ENCODE measurements at places on chromosomes 5 and 9. TPM values are rescaled to one million over a fixed set of nuclear protein-coding genes. Genes with fewer than 3 reads are reported as not detected.

DNA sequence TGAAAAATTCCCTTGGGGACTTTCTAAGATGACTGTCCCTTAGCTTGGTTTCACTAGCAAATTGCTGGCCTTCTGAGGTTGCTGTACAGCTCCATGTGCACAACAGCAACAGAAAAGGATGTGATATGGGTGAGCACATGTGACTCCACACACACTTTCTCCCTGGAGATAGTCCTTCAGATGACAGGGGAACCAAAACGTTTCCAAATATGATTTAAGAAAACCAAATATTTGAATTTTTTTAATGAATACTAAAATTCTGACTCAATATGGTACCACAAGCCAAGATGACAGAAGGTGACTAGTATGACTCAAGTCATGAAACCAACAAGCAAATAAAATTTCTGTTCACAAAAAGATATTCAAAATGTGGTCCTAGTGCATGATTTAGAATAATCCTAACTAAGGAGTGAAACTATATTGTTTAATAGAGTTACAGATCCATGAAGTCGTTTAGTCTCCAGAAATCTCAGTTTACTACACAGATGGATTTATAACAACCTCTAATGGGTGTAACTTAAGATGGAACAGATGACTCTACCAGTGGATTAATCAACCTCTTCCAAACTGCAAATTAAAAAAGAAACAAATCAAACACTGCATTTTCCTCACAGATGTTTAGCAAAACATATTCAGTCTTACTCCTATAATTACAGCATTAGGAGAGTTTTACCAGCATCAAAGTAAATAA lies 144.8 kb upstream of the PIK3R1 start:
- no peak for DNase-seq

DNA sequence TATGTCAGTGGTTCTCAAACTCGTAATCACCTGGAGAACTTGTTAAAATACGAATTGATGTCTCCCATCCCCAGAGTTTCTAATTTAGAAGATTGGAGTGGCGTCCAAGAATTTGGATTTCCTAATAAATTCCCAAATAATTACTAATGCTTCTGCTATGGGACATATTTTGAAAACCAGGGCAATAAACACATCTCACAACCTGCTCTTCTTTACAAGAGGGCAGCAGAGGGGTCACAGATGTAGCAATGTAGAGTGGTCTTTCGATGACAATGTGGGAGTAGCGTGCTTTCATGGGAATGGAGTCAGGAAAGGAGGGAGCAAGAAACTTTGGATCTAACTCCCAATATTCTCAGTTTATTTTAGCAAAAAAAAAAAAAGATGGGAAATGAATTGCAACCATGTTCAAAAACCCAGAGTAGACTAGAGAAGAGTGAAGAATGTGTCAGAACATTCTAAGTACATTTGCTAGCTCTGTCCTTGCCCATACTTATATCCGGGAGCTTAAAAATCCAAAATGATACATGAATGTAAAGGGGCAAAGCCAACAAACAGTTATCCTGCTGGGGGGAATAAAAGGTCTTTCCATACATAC lies 33.8 kb upstream of the ALDH1A1 start:
- no peak for DNase-seq

PCDHGB5 gene
- total RNA-seq: 10.3 TPM

PCDHA2 gene
- not detected for total RNA-seq

DNA sequence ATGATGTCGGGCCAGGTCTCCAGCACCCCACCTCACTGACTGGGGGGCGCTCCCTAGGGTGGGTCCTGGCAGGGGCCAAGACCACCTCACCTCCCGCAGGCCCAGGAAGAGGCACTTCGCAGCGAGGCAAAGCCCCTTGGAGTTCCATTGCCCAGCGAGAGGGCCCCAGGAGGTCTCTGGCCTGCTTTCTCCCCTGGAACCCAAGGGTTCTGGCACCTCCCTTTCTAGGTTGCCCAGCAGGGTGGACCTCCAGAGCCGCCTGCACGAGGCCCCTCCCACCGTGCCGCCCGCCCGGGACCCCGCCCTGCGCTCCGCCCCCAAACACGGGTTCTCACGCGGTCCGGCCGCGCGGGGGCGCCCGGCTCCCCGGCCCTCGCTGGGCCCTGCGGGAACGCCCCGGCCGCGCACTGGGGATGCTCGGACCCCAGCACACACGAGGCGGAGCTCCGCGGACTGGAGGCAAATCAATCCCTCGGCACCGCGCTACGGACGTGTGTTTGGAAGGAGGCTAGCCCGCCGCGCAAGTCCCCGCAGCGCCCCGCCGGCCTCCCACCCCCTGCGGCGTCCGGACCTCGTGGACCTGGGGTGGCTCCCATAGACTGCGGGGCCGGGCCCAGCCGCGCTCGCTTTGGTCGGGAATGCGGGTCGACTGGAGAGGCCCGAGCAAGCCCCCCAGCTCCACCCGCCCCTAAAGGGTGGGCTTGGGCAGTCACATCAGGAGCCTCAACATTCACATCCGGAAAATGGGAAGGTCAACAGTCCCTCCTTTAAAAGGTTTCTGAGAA lies 99.5 kb upstream of the LMX1B start:
- peak; percentile 30 for DNase-seq

- DNase-seq: peak; percentile 51
Measured at GRCh38 chr9:81182431-81182830, 506.9 kb downstream of the TLE1 start.

DNA sequence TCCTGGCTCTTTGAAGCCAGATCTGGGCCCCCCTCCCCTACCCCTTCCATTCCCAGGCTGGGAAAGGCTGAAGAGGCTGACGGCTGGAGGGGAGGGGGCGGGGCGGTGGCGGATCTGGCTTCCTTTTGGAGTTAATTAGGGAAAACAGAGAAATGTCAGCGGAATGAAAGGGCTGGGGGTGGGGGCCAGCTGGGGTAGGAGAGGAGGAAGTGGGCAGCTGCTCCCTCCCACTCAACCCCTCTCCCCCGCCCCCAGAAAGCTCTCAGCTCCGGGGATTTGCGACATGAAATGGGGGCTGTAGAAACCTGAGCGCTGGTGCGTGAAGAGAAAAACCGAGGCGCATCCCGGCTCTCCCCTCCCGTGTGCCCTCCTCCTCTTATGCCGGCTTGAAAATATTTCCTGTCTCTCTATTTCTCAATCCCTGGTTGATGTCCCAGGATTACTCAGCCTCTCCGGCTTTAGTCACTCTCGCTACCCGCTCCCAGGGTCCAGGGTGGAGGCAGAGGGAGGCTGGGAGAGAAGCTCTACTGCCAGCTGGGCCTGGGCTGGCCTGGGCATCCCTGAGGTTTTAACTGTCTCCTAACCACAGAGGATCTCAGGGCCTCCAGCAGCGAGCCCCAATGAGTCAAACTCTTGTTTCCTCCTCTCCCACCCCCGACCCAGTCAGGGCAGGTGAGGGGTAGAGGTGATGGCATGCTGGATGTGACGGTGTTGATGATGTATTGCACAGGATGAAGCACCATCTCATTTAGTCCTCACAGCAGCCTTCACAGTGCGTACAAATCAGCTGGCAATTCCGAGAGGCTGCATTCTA lies 20.1 kb downstream of the PCDHGC5 start:
- peak; percentile 79 for DNase-seq

NR2F1-AS1 gene
- 24.1 TPM for total RNA-seq

- no peak for DNase-seq
Measured at GRCh38 chr5:77255617-77256016, 45.1 kb downstream of the PDE8B start.

- no peak for DNase-seq
Measured at GRCh38 chr9:109311286-109311685, 9.6 kb downstream of the EPB41L4B start.

- peak; percentile 56 for DNase-seq
Measured at GRCh38 chr9:110626101-110626829, 42.3 kb upstream of the MUSK start.

SOX30 gene
- total RNA-seq: not detected

DNA sequence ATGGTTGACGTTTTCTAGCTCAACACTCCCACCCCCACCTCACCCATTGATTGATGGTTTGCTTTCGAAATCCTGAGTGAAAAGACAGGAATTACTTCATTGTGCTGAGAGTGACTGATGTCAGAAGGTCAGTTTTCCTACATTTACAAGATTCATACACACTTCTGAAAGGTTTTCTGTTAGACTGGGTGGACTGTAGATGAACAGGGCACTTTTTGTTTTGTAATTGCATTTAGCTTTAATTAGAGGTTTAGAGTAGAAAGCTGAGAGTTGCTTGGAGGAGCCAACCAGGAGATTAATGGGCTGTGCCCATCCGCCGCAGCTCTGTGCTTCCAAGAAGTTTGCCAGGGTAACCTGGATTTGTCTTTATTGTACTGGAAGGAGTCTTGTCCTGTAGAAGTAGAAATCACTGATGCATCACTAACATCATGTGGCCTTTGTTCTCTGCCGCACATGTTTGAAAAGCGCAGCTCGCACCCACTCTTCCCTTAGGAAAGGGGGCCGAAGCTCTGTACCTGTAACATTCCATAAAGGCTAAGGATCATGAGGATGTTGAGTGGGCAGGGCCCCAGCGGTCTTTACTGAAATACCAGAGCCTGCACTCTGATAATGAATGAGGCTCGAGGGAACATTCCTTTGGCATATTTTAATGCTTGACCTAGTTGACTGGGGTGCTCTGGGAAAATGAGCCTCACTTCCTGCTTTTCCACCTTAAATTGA lies 267.6 kb upstream of the DMRT1 start:
- DNase-seq: no peak

DNA sequence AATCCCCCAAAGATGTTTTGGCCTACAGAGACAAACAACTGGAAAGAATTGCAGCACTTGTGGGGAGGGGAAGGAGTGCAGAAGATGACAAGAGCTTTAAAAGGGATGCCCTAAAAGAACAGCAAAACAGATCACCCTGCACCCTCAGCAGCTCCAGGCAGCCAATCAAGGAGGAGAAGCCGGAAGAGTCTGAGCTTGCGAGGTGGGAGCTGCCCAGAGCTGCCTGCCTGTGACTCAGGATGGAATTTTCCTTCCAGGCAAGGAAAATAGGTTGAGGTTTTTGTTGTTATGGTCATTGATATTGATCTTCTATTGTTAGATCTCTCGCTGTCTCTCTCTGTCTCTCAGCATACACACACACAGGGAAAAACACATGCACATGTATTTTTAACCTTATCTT lies 70.3 kb upstream of the MAP1B start:
- DNase-seq: no peak

TMEM232 gene
- not detected for total RNA-seq

DNA sequence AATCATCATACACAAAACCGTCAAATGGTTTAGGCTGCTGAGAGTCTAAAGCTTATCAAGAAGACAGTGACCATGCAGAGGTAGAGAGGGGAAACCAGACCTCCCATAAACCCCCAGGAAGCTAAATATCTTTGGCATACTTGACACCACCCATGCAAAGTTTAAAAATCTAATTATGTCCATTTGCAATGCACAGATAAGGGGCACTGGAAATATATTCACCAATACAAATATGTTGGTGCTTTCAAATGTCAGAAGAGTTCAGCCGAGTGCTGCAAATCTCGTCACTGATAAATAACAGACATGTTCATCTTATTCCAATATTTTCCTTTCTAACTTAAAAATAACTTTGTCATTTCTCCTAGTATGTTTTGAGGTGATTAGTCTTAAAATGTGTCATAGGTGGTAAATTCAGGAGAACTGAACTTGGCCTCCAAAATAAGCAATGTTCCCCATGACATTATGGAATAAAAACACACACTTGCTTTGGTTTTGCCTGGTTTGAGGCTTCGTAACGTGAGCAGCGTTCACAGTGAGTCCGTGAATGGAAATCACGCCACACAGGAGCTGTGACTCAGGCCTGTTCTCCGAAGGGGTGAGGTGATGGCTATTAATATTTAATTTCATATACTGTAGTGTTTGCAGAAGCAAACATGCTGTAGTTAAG lies 182.2 kb downstream of the AOPEP start:
- no peak for DNase-seq

Data from PC-3 (cell line).